Suppressor macrophage (primary cell): ENCODE measurements at places on chromosomes 7 and 10.

GRCh38 chr10:91354166-91355075, 55.7 kb upstream of the HECTD2 start:
- peak; percentile 11 for DNase-seq

DNA sequence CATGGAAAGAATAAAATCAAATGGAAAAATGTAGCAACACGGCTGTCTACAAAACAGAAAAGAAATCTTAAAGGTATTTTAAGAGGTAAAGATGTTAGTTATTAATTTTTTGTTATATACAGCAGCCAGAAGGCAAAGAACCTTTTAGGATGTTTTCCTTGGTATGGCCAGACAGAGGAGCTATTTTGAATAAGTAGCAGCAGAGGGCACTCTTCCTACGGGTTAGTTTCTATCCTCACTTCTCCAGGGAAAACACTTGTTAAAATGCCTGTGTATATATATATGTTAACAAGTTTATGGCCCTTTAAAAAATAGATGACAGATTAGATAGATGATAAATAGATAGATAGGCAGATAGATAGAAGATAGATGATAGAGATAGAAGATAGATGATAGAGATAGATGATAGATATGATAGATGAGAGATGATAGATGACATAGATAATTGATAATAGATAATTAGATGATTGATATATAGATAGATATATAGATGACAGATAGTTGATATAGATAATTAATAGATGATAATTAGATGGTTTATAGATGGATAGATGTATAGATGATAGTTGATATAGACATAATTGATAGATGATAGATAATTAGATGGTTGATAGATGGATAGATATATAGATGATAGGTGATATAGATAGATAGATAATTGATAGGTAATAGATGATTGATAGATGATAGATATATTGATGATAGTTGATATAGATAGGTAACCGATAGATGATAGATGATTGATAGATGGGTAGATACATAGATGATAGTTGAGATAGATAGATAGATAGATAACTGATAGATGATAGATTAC, 57.8 kb upstream of the WIPF3 start:
- peak; percentile 69 for DNase-seq

GRCh38 chr7:91198371-91198770, 65.9 kb upstream of the FZD1 start:
- DNase-seq: no peak

DNA sequence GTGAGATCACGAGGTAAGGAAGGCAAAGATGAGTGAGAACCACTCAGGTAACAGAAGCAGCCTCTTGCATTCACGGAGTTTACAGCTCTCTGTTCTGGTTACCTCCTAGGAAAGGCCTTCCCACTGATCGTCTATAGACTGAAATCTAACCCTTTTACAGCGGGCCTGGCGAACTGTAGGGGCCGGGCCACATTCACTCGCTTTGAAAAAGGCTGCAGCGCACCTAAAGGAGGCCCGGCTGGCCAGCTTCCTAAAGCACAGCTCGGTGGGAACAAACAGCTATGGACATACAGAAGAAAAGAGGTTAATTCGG, 565 bp downstream of the ATP5MK start:
- DNase-seq: no peak

DNA sequence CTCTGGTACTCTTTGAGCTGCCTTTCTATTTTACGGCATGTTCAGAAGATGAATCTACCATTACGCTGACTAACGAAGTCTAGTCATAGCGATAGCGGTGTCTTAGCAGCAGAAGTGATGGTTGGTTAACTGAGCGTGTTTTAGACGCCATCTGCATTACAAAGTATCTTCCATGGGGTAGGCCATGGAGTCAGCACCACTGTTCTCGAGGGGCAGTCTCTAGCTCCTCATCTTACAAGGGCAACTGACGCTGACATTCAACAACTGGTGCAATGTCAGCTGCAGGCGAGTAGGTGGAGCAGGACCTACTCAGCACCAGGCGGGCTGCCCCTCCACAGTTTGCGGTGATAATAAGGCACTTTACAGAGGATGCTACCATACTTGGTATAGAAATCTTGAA, 88.7 kb downstream of the ADARB2 start:
- no peak for DNase-seq

DNA sequence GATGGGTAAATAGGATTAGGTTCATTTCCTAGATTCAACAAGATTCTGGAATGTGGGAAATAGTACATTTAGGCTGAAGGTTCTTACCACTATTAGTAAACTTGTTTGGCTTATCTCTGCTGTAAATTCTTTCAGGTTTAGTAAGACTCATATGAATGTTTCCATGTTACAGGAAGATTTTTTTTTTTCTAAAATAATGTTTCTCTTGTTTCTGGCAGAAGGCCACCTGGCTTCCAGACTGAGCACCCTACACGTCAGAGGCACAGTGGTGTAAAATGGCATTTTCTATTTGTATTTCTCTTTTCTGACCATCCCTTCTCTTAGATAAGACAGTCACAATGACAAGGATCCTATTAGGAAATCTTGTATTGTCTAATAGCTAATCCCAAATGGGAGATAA, 22.7 kb upstream of the AASS start:
- DNase-seq: no peak

GRCh38 chr7:142891490-142892082, 6.0 kb upstream of the TRPV6 start:
- no peak for DNase-seq

- DNase-seq: no peak
These were observed 8.9 kb upstream of the ZNF777 start for GRCh38 chr7:149469806-149470205.

GRCh38 chr7:154862153-154862791, 140.7 kb downstream of the PAXIP1 start:
- DNase-seq: no peak

DNA sequence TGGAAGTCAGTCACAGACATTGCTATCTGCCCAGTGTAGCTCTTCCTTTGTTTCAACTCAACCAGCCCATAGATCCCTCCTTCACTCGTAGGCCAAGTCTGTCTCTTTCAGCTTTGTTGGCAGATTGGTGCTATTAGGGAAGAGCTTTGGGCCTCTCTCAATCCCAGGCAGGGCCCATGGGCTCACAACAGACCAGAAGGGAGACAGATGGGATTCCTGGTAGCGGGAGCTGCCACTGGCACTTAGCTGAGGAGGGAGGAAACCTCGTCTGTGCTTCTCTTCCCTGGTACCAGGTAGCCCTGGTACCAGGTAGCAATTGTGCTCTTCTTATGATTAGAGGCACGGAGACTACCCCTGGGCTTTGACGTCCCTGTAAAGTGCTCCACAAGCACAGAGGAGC, 592.0 kb downstream of the TYW1 start:
- no peak for DNase-seq

DNA sequence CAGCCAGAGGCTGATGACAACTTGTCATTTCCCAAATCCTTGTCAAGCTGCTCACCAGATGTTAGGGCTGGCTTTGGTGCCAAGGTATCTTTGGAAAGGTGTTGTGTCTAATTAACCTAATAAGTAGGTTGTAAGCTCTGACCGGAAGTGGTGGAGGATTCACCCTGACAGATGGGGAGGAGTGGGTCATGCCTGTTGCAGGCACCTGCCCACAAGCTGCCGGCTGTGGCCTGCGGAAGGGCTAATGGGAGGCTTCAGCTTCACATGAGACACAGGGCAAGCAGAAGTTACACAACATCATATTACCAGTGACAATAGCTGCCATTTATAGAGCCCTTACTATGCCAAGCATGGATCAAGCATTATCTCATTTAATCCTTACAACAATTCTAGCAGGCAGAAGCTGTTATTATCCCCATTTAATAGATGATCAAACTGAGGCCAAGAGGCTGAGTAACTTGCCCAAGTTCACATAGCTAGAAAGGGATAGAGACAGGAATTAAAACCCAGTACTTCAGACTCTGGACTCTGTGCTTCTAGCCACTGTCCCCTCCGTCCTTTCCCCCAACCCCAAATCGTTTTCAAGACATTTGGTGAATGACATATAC, 63.1 kb upstream of the DUSP5 start:
- DNase-seq: peak; percentile 63

GRCh38 chr7:80533287-80533686, 21.4 kb upstream of the GNAT3 start:
- no peak for DNase-seq

DNA sequence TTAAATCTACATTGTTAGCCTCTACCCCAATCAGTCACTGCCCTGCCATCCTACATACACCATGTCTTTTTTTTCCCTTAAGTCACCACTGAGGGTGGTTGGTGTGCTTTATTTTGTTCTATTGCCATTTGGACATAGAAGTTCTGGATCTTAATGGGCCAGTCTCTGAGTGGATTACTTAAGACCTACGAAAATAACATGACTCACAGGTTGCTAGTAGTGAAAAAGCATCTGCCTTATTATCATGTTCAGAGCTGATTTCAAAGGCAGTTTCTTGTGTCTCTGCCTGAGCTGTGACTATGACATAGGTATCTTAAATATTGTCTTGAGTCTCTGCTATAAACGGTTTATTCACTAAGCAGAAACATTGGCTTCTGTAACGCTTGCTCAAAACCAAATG, 410.8 kb downstream of the MDFIC start:
- DNase-seq: no peak

GRCh38 chr10:132587175-132587574, 49.6 kb downstream of the INPP5A start:
- DNase-seq: no peak

DNA sequence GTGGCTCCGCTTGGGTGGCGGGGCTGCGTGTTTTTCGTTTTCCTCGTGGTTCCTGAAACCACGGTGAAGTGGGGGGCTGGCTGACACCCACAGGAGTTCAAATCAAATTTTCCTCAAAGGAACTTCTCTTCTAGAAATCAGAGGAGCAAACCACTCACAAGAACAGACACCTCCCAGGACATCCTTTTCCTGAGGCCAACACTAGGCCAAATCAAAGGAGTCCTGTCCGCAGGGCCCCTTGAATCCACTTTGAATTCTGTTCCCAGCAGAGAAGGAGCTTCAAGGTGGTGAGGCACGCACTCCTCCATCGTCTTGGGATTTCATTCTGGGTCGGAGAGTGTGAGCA, 29.9 kb upstream of the ZNF273 start:
- DNase-seq: no peak

DNA sequence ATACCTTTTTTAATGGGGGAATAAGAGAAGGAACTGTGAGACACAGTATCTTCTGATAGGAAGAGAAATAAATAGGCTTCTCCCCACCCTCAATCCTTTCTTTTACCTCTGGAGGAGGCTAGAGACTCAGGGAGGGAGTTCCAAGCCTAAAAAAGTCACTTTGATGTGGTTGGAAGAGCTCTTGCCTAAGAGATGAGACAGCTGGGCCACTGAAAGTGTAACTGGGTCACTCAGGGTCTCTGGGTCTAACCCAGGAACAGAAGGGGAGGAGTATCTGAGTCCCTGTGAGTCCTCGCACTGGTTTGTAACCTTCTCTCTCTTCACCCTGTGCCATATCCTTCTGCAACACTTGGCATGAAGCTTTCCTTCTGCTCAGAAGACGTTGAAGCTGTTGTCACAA, 222.9 kb upstream of the AGK start:
- DNase-seq: no peak

GRCh38 chr7:28627263-28627653, 214.9 kb downstream of the CREB5 start:
- DNase-seq: no peak

GRCh38 chr7:142401951-142402350, 144.1 kb upstream of the PRSS58 start:
- no peak for DNase-seq

DNA sequence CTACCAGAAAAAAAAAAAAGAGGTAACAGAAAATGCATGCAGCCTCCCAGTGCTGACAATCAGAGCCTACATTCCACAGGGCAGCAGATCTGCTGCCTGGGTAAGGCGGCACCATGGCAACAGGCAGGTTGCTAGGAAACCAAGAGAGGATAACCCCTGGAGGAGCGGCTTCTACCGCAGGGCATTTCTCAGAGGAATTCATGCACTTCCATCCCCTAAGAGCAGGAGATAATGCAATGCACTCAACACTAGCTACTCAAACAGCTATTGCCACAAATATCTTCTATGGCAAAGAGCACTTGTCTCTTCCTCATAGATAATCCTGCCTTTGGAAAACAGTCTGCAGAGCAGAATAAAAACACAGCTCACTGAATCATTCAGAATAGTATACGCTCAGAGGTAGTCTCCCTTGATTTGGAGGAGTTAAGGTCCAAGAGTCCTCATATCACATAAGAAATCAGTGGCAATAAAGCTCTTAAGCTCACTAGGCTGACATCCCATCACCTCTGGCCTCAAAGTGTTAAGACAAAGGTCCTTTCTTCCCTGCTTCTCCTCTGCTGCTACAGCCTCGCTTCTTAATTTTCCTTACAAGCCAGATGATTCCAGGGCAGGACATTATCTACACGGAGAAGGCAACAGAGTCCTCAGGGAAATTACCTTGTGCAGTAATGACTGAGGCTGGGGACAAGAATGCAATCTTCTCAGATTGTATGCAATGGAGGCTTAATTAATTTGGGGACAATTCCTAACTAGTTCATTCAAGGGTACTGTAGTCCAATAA, 10.7 kb downstream of the PSAP start:
- no peak for DNase-seq

GRCh38 chr7:91446819-91447218, 182.6 kb downstream of the FZD1 start:
- DNase-seq: peak; percentile 14

- DNase-seq: peak; percentile 23
These were observed 526.1 kb downstream of the LRMDA start for GRCh38 chr10:75957314-75958120.

DNA sequence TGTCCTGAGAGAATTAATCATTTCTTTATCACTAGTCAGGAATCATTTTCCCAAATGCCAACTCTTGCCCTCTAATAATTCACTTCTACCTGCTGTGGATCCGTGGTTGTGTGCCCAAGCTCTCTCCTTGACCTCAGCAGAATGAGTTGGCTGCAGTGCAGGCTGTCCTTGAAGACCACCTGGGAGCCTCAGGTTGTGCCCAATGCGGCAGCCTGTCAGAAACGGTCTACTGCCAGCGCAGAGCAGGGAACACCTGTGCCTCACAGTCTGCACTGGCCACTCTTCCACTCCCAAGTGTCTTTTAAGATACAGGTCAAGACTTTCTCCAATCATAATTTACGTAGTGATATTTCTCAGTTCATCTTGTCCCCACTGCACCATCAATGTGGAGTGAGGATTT, 246.0 kb upstream of the PHF14 start:
- no peak for DNase-seq

DNA sequence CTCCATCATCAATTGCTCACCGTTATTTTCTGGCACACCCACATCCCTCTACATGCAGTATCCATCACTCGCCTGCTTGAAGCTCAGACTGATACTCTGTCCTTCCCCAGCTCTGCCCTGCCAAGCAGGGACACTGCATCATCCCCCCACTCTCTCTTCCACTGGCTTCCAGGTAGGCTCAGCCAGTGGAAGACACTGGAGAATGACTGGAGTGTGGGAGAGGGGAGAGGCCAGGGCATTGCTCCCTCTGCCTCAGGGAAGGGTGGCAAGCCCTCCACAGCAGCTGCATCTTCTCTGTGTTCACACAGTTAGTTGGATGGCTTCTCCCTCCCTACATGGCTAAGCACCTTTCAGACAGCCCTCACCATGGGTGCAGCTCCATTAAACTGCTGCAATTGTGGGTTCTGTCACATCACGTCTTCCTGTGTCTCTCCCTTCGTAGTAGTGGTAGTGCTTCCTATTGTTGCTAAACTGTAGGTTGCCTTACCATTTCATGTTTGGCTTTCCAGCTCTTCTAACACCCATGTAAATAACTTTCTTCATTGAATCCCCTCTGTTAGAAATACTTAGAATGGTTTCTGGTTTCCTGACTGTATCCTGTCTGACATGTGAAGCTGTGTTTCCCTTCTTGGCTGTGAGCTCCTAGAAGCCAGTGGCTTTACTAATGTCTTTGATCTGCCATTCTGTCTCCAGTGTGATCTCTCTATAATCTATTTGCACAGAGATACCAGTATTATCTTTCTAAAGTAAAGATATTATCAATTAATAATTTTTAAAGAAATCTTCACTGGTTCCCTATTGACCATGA, 483.7 kb upstream of the LRRN3 start:
- DNase-seq: no peak
